Psoas muscle (tissue), 8 donors: ENCODE measurements at places on chromosomes 12 and 14. TPM values are rescaled to one million over a fixed set of nuclear protein-coding genes. Genes with fewer than 3 reads are reported as not detected.

GRCh38 chr14:95480109-95480886 is 36.2 kb downstream of the SYNE3 start:
- peaks cover 11% of the 10 kb centered on the region for H3K4me1 ChIP-seq
- DNase-seq: peak; percentile 83
- H3K27ac ChIP-seq: peak overlapping the region; percentile 9
- H3K27me3 ChIP-seq: no peaks in the 10 kb centered on the region
- no peaks in the 10 kb centered on the region for H3K36me3 ChIP-seq

DNA sequence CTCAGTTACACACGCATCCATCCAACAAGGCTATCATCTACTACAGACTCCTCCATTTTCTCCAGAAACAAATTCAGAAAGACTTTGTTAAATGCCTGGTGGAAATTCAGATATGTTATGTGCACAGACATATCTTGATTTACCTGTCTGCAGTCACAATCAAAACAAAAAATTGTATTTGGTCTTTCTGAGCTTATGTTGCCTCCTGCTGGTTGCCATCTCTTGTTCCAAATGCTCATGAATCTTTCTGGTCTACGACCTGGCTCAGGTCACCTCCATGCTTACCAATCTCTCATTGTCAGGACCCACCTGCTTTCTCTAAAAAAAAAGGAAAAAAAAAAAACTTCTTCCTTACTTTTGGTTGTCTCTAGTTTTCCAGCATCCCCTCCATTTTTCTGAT is 169.2 kb upstream of the PLXNC1 start:
- no peak overlapping the region for H3K4me3 ChIP-seq
- DNase-seq: no peak
- no peaks in the 10 kb centered on the region for H3K27me3 ChIP-seq
- H3K4me1 ChIP-seq: peaks cover 10% of the 10 kb centered on the region
- H3K27ac ChIP-seq: no peak overlapping the region
- no peaks in the 10 kb centered on the region for H3K36me3 ChIP-seq

- H3K4me3 ChIP-seq: no peak overlapping the region
- peaks cover 8% of the 10 kb centered on the region for H3K36me3 ChIP-seq
- peaks cover 3% of the 10 kb centered on the region for H3K4me1 ChIP-seq
- no peak overlapping the region for H3K27ac ChIP-seq
Observed at GRCh38 chr12:123997033-123997822, 24.2 kb downstream of the ZNF664 start.

DNA sequence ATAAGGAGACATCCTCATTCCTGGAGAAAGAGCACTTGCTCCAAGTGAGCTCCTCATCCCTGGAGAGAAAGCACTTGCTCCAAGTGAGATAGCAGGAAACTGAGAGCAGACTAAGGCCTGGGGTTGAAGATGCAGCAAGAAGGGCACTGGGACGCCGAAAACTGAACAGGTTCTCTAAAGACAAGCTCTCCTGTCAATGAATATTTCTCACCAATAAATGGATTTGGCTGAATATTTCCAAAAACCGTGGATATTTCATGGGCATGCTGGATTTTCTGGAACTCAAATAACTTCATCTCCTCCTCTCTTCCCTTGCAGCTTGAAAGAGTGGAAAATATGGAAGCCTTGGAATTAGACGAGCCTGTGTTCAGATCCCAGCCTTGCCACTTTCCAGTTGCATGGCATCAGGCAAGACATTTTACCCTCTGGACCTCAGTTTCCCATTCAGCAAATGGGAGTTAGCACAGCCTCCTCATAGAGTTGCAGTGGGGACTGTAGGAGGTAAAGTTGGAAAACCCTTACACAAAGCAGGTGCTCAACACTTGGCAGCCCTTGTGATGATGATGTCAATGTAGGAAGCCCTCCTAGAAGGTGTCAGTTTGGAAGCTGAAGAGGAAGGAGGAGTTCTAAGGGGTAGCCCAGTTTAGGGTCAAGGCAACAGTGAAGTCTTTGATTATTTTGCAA is 4.4 kb upstream of the KRT76 start:
- no peak for DNase-seq
- H3K27me3 ChIP-seq: peaks cover 20% of the 10 kb centered on the region
- H3K4me3 ChIP-seq: no peak overlapping the region
- H3K4me1 ChIP-seq: no peaks in the 10 kb centered on the region
- no peaks in the 10 kb centered on the region for H3K36me3 ChIP-seq

DNA sequence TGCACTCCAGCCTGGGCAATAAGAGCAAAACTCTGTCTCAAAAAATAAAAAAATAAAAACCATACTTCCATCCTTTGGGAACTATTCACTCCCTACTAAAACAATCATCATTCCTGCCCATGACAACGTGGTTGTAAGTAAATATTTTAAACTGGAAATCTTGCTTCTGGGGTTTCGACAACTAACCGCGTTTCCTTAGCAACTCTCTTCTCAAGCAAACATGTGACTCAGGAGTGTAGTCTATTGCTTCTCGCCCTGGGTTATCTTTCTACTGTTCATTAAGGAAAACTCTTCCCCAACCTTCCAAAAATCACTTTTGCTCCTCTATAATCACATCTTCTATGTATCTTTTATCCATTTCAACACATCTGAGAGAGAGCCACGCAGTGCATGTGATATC is 21.8 kb downstream of the APPL2 start:
- H3K27me3 ChIP-seq: no peaks in the 10 kb centered on the region
- no peak overlapping the region for H3K27ac ChIP-seq
- no peaks in the 10 kb centered on the region for H3K36me3 ChIP-seq
- H3K4me1 ChIP-seq: peaks cover 7% of the 10 kb centered on the region
- H3K4me3 ChIP-seq: no peak overlapping the region

DBX2 gene
- total RNA-seq: not detected

KRT78 gene
- total RNA-seq: not detected
